Mesothelial cell of epicardium (in vitro differentiated cells): ENCODE measurements at places on chromosomes 6 and 20.

DNA sequence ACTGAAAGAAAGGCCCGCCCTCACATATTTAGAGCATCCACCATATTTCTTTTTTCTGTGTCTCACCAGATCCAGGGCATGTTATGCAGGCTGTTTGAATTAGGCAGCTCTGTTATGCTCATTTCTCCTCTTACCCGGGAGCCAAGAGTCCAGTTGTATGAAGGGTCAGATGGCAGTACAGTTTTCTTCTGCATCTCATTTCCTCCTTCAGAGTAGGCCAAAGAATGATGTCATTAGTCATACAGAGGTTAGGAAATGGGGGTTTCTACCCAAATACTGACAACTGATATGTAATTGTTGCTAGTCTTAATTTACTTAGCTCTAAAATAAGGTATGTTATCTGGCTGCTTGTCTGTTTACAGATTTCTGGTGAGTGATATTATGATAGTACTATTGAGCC, 130.8 kb downstream of the SOBP start:
- no peak overlapping the region for H3K27ac ChIP-seq
- H3K4me3 ChIP-seq = no peak overlapping the region
- no peaks in the 10 kb centered on the region for H3K36me3 ChIP-seq
- H3K27me3 ChIP-seq = no peaks in the 10 kb centered on the region
- H3K4me1 ChIP-seq = peaks cover 11% of the 10 kb centered on the region

- H3K4me1 ChIP-seq = peaks cover 9% of the 10 kb centered on the region
- no peak overlapping the region for H3K27ac ChIP-seq
- no peaks in the 10 kb centered on the region for H3K27me3 ChIP-seq
These were observed 60.2 kb upstream of the L3MBTL3 start for GRCh38 chr6:129957941-129958898.

DNA sequence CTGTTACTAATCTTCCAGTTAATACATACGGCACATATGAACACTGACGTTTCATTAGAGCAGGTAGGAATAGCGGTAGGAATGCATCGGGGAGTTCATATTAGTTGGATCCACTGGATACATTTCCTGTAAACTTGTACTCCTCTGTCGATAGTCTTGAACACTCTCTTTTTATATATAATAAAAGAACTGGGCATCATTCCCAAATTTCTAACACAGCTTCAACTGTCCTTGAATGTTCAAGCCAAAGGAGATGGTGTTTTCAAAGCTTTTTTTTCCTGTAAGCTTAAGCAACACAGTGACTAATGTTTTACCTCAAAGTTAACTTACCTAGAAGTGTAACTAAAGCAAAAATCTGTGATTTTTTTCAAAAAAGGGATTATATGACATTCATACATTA, 195.3 kb downstream of the UTRN start:
- H3K27me3 ChIP-seq = no peaks in the 10 kb centered on the region
- H3K4me3 ChIP-seq = no peak overlapping the region
- DNase-seq = no peak
- H3K36me3 ChIP-seq = peaks cover 18% of the 10 kb centered on the region

- H3K4me1 ChIP-seq = peaks cover 19% of the 10 kb centered on the region
- no peaks in the 10 kb centered on the region for H3K27me3 ChIP-seq
- H3K36me3 ChIP-seq = peaks cover 9% of the 10 kb centered on the region
- no peak overlapping the region for H3K4me3 ChIP-seq
- DNase-seq = no peak
These were observed 28.2 kb upstream of the FABP7 start for GRCh38 chr6:122751326-122751725.

- DNase-seq = no peak
- H3K27me3 ChIP-seq = no peaks in the 10 kb centered on the region
- H3K36me3 ChIP-seq = no peaks in the 10 kb centered on the region
- H3K4me3 ChIP-seq = no peak overlapping the region
- peaks cover 13% of the 10 kb centered on the region for H3K4me1 ChIP-seq
These were observed 181.3 kb upstream of the KCNG1 start for GRCh38 chr20:51204051-51204715.

GRCh38 chr6:140846503-140847261, 1286.0 kb upstream of the GJE1 start:
- H3K4me3 ChIP-seq = no peak overlapping the region
- H3K36me3 ChIP-seq = no peaks in the 10 kb centered on the region
- no peaks in the 10 kb centered on the region for H3K27me3 ChIP-seq

DNA sequence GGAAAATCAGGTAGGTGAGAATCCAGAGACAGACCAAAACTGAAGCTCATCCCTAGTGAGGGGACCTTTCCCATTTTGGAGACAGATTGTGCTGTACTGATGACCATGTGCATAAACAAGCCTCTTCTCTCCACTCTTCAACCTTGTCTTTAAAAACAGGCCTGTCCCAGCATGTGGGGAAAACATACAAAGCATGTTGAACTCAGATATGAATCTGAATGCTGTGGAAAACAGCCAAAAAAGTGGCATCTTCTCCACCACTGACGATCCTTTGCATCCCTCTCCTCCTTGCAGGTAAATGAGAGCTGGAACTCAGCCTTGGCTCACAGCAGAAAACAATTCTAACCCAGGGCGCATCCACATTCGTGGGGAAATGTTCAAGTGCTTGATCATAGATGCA, 123.7 kb upstream of the FOXQ1 start:
- peaks cover 7% of the 10 kb centered on the region for H3K4me1 ChIP-seq
- H3K27me3 ChIP-seq = peaks cover 8% of the 10 kb centered on the region
- H3K27ac ChIP-seq = no peak overlapping the region
- no peak overlapping the region for H3K4me3 ChIP-seq
- DNase-seq = no peak

DNA sequence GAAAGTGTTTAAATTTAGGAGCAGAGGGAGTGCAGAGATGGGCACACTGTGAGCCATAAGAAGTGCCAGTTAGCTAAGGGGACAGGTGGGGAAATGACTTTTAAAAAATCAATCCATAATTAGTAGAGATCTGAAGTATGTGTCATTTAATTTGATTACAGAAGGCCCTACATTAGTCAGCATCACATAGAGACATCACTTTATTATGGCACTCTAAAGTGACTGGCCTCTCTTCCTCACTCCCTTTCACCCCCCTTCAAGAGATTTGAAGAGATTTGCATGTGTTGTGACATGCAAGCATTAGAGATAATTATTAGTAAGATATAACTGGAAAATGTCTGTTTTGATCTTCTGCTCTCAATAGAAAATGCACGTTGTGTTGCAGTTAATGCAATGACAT, 86.7 kb downstream of the SLX4IP start:
- H3K27me3 ChIP-seq = no peaks in the 10 kb centered on the region
- H3K27ac ChIP-seq = no peak overlapping the region
- peaks cover 25% of the 10 kb centered on the region for H3K4me1 ChIP-seq
- no peak for DNase-seq
- no peaks in the 10 kb centered on the region for H3K36me3 ChIP-seq

- DNase-seq = no peak
- no peak overlapping the region for H3K4me3 ChIP-seq
- H3K27ac ChIP-seq = no peak overlapping the region
These were observed 289.9 kb downstream of the CD109 start for GRCh38 chr6:73985891-73986290.

DNA sequence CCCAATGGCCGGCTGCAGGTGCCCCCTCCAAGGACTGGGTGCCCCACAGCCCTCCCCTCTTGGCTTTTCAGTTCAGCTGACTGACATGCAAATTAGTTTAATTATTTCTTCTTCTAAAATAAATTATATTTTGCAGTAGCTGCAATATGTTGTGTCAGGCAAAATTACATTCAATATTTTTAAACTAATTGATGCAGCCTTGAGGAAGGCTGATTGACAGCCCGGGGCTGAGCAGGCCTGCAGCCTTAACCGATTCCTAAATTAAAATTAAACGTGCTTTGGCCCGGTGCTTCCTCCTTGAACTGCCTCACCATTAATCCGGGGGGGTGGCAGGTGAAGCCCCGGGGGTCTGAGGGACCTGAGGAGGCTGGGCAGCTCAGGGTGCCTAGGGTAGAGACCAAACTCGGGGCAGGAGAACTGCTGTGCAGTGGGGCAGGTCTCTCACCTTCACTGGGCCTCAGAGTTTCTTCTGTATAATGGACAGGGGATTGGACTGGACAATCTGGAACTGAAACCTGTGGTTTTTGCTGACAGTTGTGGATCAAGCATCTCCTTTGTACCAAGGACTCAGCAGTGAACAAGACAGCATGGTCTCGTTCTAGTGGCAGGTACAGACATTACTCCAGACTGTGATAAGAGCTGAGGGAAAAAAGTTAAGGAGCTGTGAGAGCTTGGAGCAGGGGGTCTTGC, 72.5 kb downstream of the CD40 start:
- no peak for DNase-seq
- H3K4me1 ChIP-seq = no peaks in the 10 kb centered on the region
- no peaks in the 10 kb centered on the region for H3K36me3 ChIP-seq
- H3K4me3 ChIP-seq = no peak overlapping the region
- no peak overlapping the region for H3K27ac ChIP-seq
- peaks cover 52% of the 10 kb centered on the region for H3K27me3 ChIP-seq

DNA sequence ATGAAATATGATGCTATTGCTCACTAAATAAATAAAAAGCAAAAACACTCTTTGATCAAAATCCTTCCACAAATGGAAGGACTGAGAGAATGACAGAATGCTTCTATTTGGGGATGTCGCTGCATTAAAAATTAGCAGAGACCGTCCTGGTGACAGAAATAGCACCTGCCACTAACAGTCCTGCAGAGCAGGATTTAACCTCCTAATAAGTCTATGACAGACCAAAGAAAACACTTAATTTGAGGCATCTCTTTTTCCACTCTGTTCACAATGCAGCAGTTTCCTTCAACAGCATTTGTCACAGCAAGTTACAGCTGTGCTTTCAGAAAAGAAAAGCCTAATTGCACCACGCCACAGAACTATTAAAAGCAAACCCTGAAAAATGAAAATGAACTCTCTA, 140.6 kb upstream of the BEND6 start:
- no peak overlapping the region for H3K4me3 ChIP-seq
- H3K27me3 ChIP-seq = no peaks in the 10 kb centered on the region
- H3K27ac ChIP-seq = no peak overlapping the region
- no peaks in the 10 kb centered on the region for H3K36me3 ChIP-seq
- H3K4me1 ChIP-seq = peaks cover 11% of the 10 kb centered on the region

GRCh38 chr20:60486315-60486714, 528.1 kb downstream of the CDH26 start:
- no peak overlapping the region for H3K27ac ChIP-seq
- no peaks in the 10 kb centered on the region for H3K4me1 ChIP-seq
- no peak for DNase-seq
- peaks cover 3% of the 10 kb centered on the region for H3K27me3 ChIP-seq

DNA sequence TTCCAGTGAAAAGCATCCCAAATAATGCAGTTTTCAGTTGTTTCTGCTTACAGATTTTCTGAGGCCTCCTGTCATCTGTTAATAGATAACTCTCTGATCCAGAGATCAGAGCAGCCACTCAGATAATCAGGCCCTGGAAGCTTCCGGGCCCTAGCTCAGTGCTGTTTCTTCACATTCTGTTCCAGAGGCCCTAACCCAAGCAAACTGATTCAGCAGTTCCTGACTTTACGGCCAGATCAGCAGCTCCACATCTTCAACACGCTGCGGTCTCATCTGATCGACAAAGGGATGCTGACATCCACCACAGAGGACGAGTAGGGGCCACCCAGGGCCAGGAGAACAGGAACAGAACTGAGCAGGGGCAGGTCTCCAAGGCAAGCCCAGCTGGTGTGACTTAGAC, 63.1 kb downstream of the CDS2 start:
- H3K27ac ChIP-seq = no peak overlapping the region
- H3K27me3 ChIP-seq = no peaks in the 10 kb centered on the region
- H3K4me1 ChIP-seq = peaks cover 1% of the 10 kb centered on the region
- H3K36me3 ChIP-seq = peaks cover 12% of the 10 kb centered on the region

- peaks cover 15% of the 10 kb centered on the region for H3K4me1 ChIP-seq
- H3K27ac ChIP-seq = peak overlapping the region; percentile 39
- H3K27me3 ChIP-seq = no peaks in the 10 kb centered on the region
- no peak for DNase-seq
These were observed 8.9 kb downstream of the MANBAL start for GRCh38 chr20:37298190-37298939.

DNA sequence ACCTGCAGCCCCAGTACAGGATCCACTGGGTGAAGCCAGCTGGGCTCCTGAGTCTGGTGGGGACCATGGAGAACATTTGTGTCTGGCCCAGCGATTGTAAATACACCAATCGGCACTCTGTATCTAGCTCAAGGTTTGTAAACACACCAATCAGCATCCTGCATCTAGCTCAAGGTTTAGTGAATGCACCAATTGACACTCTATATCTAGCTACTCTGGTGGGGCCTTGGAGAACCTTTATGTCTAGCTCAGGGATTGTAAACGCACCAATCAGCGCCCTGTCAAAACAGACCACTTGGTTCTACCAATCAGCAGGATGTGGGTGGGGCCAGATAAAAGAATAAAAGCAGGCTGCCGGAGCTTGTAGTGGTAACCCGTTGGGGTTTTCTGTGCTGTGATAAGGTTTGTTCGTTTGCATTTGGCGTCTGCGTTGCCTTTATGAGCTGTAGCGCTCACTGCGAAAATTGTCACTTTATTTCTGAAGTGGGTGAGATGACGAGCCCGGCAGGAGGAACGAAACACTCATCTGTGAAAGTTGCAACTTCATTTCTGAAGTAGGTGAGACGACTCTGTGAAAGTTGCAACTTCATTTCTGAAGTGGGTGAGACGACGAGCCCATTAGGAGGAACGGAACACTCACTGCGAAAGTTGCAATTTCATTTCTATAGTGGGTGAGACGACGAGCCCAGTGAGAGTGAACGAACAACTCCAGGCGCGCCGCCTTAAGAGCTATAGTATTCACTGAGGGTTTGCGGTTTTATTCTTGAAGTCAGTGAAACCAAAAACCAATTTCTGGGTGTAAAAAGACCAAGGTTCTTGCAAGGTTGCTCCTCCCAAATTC, 31.1 kb downstream of the SERPINB6 start:
- no peak overlapping the region for H3K27ac ChIP-seq
- H3K36me3 ChIP-seq = peaks cover 2% of the 10 kb centered on the region
- H3K4me1 ChIP-seq = peaks cover 22% of the 10 kb centered on the region
- no peak overlapping the region for H3K4me3 ChIP-seq
- H3K27me3 ChIP-seq = peaks cover 2% of the 10 kb centered on the region

DNA sequence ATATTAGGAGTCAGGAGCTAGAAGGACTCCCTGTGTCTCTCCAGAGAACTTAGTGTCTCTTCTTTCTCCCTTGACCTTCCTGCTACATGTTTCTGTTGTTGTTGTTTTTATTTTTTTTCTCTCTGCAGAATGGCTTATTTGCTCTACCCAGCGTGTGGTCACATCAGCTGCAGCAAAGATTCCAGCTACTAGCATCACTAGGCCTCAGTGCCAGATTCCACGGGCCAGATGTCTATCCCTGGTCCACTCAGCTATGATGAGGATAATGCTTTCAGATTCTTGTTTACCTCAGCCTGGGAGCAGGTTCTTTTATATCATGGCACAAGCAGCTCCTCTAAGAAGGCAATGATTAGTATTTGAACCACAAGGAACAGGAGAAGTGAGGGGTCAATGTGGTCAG, 110.0 kb downstream of the PLCB1 start:
- no peak overlapping the region for H3K4me3 ChIP-seq
- no peaks in the 10 kb centered on the region for H3K36me3 ChIP-seq
- no peaks in the 10 kb centered on the region for H3K27me3 ChIP-seq
- peaks cover 25% of the 10 kb centered on the region for H3K4me1 ChIP-seq
- no peak for DNase-seq

GRCh38 chr6:16654701-16655100, 106.6 kb downstream of the ATXN1 start:
- H3K27me3 ChIP-seq = no peaks in the 10 kb centered on the region
- H3K4me1 ChIP-seq = peaks cover 19% of the 10 kb centered on the region
